ENCODE measurements at places on chromosomes 12 and 14. TPM values are rescaled to one million over a fixed set of nuclear protein-coding genes. Genes with fewer than 3 reads are reported as not detected.

PROX2 gene
- not detected for total RNA-seq

PRPH gene
- total RNA-seq = 0.84 TPM

FLRT2 gene
- 26.4 TPM for total RNA-seq

CACNA2D4 gene
- 11.7 TPM for total RNA-seq

TMPRSS12 gene
- not detected for total RNA-seq

KLRC3 gene
- not detected for total RNA-seq

Data from tibial nerve (tissue), 4 donors.